ENCODE measurements at places on chromosomes 1 and 21.

DNA sequence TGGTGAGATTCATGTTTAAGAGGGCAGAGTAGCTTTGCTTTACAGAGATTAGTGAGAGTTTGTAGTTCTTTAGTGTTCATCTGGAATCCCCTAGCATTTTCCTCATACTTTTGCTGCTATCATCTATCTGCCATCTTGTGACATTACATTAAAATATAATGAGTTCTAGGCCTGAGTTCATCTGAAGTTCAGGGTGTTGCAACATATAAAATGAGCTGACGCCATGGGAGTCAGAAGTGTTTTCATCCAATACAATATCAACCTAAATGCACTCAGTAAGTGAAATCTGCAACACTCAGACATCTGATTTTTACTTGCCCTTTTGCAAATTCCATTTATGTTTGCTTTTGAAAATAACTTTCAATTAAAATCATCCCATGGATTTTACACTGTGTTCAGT, 153.8 kb downstream of the NTNG1 start:
- no peak for DNase-seq

DNA sequence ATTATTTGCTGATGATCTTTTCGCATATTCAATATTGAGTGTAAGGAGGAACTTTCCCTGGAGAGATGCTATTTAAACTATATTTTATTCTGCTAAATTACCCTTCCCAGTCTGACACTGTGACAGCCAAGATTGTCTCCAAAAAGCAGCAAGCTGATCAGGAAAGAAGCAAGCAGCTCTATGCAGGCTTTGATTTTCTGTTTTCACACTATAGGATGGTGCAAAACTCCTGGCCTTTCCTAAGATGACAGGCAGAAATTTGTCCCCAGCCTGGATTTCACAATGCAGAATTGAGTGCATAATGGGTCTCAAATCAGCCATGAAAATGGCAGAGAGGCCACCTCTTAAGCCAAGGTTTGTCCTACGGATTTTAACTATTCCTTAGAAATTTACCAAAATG, 1.1 kb downstream of the SGIP1 start:
- DNase-seq, result no peak

DNA sequence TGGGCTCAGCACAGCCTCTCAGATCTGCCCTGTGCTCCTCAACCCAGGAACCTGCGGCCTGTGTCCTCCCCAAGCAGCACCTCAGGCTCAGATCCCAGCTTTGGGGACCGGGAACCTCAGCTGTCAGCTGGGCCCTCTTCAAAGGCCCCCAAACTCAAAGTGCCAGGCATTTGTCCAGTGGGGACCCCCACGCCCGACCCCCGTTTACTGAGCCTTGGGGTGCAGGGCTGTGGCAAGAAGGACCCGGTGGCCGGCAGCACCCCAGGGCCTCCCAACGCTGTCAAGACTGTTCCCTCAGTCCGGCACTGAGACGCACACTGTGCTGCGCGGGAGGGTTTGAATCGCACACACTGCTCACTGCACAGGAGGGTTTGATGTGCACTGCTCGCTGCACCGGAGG, 35.0 kb downstream of the MORN1 start:
- no peak for DNase-seq

DNA sequence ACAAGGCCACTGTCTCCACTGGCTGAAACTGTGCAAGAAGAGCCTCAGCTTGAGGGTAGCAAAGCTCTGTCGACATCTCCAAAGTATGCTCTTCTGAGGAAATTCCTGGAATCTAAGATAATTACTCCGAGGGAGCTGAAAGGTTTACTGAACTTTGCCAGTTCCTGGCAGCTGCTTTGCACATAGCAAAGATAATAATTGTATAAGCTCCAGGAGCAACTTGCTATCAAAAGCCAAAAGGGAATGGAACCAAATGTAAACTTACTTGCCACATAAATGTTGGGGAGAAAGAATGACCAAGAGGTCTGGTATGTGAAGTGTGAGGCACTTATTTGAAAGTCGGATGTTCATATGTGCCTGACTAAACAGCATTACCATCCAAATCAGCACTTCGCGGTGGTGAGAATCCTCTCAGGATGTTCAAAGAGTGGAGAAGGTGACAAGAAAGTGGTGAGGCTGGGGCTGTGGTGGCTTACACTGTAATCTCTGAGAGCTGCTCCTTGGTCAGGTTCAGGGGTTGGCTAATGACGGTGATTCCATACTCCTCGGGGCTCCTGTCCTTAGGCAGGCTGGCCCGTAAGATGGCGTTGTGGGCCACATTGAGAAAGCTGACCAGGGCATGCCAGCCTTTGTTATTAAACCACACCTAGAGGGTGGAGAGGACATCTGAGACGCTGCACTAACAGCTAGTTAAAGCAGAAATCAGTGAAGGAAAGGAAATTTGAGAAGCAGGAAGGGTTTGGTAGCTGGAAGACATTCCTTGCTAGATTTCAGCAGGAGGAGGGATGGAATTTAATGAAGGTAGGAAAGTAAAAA, 100.0 kb downstream of the ABCA4 start:
- no peak for DNase-seq

DNA sequence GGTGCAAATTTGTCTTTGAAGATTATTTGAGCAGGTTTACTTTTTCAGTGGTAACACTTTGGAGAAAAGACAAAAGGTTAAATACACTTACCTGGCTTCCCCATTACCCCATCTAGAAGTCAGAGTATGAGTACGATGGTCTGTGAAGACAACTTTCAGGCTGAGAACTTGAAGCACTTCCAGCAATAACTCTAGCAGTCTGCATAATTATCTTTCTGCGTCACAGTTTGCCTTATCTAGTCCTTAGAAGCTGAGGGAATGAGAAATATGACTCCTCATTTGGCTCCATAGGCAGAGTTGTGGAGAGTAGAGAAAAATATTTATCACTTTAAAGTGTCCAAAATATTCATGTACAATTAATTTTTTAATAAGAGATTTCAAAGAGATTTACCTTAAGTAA, 323.4 kb upstream of the CAMK1G start:
- DNase-seq, result no peak

DNA sequence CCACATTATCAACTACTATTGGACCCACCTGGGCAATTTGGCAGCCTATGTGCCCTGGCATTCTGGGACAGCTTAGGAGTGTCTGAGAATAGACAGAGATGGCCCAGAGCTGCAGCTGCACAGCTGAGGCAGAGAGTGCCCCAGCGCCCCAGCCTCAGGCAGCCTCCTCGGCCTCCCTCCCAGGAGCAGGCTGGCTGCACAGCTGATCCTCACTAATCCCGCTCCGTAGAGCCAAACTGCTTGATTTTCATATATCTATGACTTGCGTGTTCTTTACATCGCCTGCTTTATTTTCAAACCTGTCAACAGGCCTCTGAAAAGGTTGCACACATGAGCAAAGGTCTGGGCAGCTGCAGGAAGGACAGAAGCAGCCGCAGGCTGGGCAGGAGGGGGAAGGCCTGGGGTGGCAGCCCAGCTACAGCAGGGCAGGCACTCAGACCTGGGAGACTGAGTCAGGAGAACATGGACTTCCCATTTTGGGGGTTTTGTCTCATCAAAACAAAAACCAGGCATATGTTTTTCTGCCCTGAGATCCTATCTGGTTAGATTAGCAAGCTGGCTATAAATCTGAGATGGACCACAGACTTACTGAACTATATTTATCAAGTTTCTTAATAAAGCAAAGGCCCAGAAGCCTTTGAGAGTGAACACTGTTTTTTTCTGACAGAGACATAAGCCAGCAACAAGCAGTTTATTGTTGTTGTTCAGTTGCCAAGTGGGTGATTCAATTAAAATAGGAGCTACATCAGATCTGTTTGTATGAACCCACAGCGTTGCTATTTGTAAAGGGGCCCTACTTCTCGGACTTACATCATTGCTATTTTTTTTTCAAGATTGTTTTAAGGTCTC, 301.8 kb upstream of the DUSP10 start:
- DNase-seq, result no peak

All from NCI-H187 treated with DMSO at 0.1 percent for 48 hours (cell line).